ENCODE measurements at places on chromosomes 1 and 21. TPM values are rescaled to one million over a fixed set of nuclear protein-coding genes. Genes with fewer than 3 reads are reported as not detected.

- H3K27ac ChIP-seq: no peak overlapping the region
- H3K4me1 ChIP-seq: peaks cover 8% of the 10 kb centered on the region
- H3K4me3 ChIP-seq: no peak overlapping the region
- no peak for DNase-seq
- no peaks in the 10 kb centered on the region for H3K27me3 ChIP-seq
Measured at GRCh38 chr1:222861062-222861461, 46.2 kb downstream of the DISP1 start.

The FABP3 gene
- total RNA-seq: 4,737 TPM

The OR2L2 gene
- total RNA-seq: not detected

- no peak overlapping the region for H3K27ac ChIP-seq
- DNase-seq: no peak
- H3K27me3 ChIP-seq: peaks cover 7% of the 10 kb centered on the region
- H3K36me3 ChIP-seq: no peaks in the 10 kb centered on the region
- no peaks in the 10 kb centered on the region for H3K4me1 ChIP-seq
Measured at GRCh38 chr1:211729238-211729637, 53.8 kb upstream of the NEK2 start.

DNA sequence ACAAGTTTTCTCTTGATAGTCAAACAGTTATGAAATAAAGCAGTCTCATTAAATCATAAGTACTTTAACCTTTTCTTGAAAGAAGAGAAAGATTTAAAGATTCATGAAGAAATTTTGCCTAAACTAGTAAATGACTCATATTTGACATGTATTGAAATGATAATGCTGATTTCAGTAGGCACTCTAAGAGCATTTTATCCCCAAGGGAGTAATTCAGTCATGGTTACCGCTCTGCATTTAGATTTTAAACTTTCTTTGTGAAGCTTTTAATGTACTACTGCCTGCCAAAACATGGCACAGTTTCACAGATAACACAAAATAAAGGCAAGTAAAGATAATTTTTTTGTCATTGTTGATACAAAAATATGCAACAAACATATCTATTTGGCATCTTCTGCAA is 6.8 kb downstream of the USH2A start:
- no peaks in the 10 kb centered on the region for H3K36me3 ChIP-seq
- H3K27ac ChIP-seq: no peak overlapping the region

The OLIG2 gene
- total RNA-seq: not detected

The AGL gene
- total RNA-seq: 64.3 TPM

The IL12RB2 gene
- total RNA-seq: 0.33 TPM
